ENCODE measurements at places on chromosomes 13 and 19. TPM values are rescaled to one million over a fixed set of nuclear protein-coding genes. Genes with fewer than 3 reads are reported as not detected.

- DNase-seq: no peak
Observed at GRCh38 chr13:27374650-27375049, 49.8 kb upstream of the GTF3A start.

OR7A5 gene
- total RNA-seq: not detected

DNA sequence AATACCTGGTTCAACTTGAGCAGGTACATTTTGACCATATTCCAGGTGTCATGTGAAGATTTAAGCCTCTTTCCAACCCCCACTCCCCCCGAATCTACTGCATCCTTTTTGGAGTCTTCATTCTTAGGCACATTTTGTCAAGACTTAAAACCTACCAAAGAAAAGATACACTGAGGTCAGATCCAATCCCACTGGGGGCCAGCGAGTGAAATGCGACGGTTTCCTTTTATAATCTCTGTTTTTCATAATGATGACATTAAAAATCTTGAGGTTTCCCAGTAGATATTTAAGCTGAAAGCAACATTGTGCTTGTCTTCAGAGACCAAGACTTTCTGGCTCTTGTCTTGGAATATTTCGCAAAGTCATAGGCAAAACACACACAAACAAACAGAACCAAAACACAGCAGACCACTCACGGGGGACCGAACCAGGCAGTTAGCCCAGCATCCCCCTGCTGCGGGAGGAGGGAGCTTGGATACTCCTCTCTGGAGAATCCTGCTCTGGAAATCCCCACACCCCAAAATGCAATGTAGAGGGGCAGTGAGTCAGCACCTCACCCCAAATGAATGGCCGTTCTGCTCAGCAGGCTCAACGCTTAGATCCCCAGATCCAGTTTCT lies 506 bp upstream of the GAS6 start:
- no peak for DNase-seq

KANK3 gene
- 7.1 TPM for total RNA-seq

DNA sequence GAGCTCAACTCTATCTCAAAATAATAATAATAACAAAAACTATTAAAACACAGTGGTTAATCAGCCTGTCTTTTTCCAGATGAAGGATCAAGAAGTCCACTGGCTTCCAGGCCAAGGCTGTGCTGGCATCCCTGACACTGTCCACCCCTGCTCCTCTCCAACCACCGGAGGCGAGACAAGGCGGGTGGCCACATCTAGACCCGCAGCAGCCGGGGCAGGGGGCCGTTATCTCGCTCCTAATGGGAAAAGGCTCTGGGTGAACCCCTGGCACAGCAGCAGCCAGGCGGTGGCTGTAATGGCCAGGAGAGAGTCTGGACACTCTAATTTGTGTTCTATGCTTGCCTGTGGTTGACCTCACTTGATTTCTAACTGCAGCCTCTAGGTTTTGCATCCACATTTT lies 158.0 kb upstream of the SOX1 start:
- DNase-seq: no peak

PROZ gene
- total RNA-seq: not detected

GRCh38 chr19:47002853-47003610 lies 16.6 kb upstream of the NPAS1 start:
- no peak for DNase-seq

- DNase-seq: no peak
Observed at GRCh38 chr13:52868190-52868589, 19.8 kb upstream of the PCDH8 start.

DNA sequence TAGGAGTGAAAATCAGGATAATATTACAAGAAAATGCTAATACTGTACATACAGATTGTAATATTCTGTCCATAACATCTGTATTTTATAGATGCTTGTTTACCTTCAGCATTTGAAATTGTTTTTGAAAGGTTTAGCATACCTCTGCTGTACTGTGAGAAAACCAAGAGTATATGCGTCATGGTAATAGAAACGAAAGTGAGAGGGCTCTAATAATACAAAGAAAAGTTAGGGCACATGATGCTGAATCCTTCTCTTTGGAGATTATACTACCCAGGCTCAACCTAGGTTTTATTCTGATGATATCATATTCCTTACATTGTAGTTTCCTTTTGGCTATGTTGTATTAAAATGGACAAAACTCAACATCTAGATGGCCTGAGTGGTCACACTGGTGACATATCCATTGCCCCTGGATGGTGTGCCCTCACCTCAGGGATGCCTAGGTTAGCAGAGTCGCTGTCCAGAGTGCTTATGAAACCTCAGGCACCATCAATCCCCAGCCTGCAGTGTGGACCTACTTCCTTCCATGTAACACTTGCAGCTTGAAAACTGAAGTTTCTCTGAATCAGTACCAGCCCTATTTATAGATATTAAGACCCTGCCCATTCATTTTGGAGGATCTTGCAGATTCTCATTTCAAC lies 253.7 kb downstream of the KCTD12 start:
- no peak for DNase-seq

SLC25A30 gene
- total RNA-seq: 10.1 TPM

- DNase-seq: no peak
Observed at GRCh38 chr19:42111384-42111783, 20.9 kb downstream of the POU2F2 start.

KLK12 gene
- not detected for total RNA-seq

DNA sequence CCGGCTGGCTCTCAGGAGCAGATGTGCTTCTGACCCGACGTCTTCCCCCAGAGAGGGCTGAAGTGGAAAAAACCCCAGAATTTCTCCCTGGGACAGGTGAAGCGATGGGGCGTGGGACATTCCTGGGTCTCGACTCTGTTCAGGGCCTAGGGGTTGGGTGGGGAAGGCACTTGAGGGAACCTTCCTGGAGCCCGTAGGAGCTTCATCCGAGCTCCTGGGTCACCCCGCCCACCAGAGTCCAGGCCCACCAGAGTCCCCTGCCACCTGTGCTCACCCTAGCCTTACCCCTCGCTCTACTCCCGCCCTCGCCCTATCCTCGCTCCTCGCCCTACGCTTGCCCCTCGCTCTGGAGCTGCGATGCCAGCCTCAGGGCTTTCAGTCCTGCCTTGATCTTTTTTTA lies 23.2 kb downstream of the EPN1 start:
- DNase-seq: no peak

- no peak for DNase-seq
Observed at GRCh38 chr19:37855098-37855497, 51.3 kb downstream of the WDR87 start.

GRCh38 chr19:33032218-33032781 lies 32.4 kb downstream of the RHPN2 start:
- no peak for DNase-seq

DNA sequence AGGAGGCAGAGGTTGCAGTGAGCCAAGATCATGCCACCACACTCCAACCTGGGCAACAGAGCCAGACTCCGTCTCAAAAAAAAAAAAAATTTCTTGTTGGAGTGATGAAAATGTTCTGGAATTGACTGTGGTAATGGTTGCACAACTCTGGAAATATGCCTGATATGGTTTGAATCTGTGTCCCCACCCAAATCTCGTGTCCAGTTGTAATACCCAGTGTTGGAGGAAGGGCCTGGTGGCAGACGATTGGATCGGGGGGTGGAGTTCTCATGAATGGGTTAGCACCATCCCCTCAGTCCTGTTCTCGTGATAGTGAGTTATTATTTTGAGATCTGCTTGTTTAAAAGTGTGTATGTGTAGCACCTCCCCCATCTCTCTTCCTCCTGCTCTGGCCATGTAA lies 41.1 kb upstream of the MAP3K10 start:
- no peak for DNase-seq

GRCh38 chr13:66543780-66544179 lies 686.4 kb downstream of the PCDH9 start:
- no peak for DNase-seq

DNA sequence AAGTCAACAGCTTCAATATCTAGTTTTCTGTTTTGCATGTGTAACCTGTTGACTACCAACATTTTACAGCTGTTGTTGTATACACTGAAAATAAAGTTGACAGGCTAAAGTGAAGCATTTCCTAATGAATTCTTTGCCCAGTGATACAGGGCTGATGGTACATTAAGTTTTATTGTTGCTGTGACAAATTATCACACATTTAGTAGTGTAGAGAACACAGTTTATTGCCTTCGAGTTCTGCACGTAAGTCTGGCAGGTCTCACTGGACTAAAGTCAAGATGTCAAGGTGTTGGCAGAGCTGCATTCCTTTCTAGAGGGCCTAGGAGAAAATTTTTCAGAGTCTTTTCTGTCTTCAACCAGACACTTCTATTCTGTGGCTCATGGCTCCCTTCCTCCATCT lies 184.2 kb downstream of the SLITRK6 start:
- DNase-seq: no peak

DNA sequence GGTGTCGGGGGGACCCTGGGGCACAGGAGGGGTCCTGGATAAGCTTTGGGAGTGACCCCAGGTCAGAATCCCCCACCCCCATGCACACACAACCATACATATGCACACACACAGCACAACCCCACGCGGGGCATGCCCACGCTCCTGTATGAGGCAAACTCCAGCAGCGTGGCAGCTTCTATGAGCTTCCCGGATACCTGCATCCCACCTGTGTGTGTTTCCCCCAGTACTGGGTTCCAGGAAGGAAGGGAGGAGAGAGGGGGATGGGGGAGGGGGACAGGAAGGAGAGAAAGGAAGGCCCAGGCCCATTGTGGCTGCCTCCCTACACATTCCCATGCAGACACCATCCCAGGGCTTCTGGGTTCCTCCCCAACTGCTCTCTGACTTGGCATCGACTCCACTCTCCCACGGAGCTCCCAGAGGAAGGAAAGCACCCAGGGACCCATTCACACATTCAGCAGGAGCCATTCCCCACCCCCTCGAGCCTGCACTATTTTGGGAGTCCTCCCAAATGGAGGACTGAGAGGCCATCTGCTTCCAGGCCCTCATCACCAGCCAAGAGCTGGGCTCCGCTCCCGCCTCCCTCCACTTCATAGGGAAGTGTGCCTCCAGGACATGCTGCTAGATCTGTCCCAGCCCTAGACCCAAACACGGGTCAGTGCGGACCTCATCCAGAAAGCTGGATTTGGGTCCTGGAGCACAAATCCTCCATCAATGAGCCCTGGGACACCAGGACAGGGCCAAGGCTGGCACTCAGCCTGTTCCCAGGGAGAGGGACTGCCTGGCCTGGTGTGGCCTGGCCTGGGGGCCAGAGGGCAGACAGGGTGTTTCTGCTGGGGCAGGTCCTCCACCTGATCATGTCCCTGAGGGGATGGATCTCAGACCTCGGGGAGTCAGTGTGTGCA lies 13.2 kb downstream of the PRR36 start:
- no peak for DNase-seq

GIPR gene
- 1.2 TPM for total RNA-seq
